ENCODE measurements at places on chromosomes 12 and 14. TPM values are rescaled to one million over a fixed set of nuclear protein-coding genes. Genes with fewer than 3 reads are reported as not detected.
A peak's percentile ranks its signal among the peaks of the same experiment; 100 is the strongest.

DNA sequence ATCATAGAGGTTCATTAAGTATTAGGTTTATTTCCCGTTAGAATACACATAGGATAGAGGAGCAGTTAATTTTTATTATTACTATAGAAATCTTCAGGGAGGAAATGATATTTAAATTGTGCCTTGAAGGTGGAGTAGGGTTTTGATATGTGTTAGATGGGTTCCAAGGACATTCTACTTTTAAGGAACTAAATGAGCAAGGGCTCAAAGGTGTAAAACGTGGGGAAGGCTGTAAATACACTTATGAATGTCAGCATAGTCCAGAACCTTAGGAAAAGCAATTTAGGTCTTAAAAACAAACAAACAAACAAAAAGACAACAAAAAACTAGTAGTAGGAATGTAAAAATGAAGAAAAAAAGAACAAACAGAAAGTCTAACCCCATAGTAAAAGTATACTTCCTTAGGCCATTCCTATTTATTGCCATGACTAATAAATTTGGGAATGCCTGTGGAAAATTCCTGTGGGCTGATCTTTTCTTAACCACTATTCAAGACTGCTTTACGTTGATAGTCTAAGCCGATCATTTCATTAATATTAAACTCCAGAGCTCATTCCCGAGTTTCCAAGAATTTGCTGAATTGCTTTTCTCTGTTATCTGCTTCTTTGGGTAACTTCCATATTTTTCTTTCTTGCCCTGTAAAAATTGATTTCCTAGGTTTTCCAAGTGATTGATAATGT is 180.3 kb downstream of the RAD51B start:
- no peak for DNase-seq

GRCh38 chr12:54306925-54307741 is 6.3 kb upstream of the NFE2 start:
- DNase-seq: peak; percentile 91

GRCh38 chr12:125255935-125256633 is 190.8 kb downstream of the AACS start:
- DNase-seq: no peak

CCND2 gene
- 65.1 TPM for total RNA-seq

- no peak for DNase-seq
Observed at GRCh38 chr12:5071496-5071895, 27.8 kb downstream of the KCNA5 start.

RPS6KL1 gene
- 5.4 TPM for total RNA-seq

- no peak for DNase-seq
Observed at GRCh38 chr14:86652526-86652925, 1122.6 kb downstream of the FLRT2 start.

GRCh38 chr12:9381619-9382018 is 173.4 kb upstream of the PZP start:
- DNase-seq: no peak

GRCh38 chr12:66409195-66409871 is 107.0 kb downstream of the HELB start:
- DNase-seq: no peak

KCNMB4 gene
- total RNA-seq: 7.8 TPM

GRCh38 chr14:24277606-24278321 is 6.4 kb upstream of the RABGGTA start:
- DNase-seq: no peak

- no peak for DNase-seq
Observed at GRCh38 chr12:22994316-22994675, 369.3 kb downstream of the ETNK1 start.

INHBE gene
- not detected for total RNA-seq

GRCh38 chr12:1047898-1048660 is 57.1 kb downstream of the ERC1 start:
- DNase-seq: no peak

CPNE6 gene
- total RNA-seq: not detected

DNA sequence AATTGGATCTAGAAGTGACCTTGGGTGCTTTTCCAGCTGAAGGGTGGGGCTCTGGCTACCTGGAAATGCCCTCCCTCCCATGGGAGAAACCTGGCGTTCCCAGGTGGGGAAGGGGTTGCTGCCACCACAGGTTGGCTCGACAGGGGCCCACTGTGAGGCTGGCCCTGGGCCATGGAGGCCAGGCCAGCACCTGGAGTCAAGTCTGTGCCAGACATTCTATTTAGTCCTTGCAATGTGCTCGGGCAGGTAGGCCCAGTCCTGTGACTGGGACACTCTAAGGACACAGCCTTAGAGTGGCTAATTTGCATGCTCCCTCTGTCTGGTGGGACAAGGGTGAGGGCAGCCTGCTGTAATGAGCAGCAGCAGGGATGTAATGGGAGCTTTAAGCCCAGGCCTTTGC is 11.9 kb downstream of the VRTN start:
- DNase-seq: peak; percentile 38
